ENCODE measurements at places on chromosomes 11 and 22.

DNA sequence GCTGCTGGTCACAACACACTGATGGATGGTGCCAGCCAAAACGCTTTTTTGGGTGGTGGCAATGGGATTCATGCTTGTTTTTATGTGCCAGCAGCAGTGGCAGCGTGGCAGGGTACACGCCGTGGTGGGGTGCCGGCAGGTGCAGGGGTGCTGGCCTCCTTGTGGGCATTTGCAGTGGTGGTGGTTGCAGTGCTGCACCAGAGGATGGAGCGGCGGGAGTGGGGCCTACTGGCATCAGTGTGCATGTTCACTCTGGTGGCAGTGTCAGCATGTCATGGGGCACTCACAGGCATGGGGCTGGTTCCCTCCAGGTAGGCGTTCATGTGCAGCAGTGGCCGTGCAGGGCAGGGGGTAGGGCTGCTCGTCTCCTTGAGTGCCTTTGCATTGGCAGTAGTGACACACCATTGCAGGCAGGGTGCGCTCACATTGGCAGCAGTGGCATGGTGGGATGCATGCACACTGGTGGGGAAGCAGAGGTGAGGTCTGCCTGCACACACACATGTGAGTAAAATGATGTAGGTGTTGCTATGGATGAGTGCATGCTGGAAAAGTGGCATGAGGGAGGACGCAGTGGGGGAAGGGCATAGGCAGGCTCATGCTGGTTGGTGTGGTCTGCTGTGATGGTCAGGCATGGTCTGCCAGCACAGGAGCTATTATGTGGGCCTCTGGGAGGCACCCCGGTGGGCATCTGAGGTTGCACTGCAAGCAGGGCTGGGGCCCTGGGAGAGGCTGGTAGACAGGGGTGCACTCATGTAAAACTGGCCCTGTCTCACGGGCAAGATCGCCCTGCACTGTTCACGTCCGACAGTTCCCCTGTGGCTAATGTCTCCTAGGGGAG, 29.9 kb downstream of the CCDC15 start:
- no peak for DNase-seq

DNA sequence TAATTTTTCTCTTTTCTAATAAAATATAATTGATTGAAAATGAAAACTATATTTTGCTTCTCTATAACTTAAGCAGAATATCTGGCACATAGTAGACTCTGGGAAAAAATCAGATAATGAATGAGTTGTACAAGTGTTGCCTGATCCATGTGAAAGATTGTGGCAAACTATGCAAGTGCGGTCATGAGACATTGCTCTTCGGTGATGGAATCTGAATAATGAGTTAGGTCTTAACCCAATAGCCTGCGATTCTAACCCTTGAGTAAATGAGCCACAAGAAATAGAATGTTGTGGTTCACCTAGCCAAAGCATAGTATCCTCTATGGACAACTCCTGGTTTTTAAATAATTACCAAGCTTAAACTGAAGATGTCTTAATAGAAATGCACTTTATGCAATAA, 333.7 kb upstream of the LUZP2 start:
- DNase-seq: no peak

DNA sequence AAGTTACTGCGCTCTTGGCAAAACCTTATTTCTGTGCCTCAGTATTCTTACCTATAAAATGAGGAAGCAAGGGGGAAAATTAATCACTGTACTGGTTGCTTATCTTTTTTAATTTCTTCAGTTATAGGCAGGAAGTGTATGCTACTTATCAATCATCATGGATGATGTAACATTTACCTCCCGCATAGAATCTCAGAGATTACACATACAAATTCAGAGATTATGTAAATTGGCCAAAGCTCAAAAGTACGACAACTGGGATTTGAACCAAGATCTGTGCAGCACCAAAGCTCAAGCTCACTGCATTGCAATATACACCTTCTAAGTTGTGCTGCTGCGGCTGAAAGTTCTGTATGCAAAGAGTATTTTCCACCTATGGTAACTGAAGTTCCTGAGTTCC, 83.0 kb downstream of the PDHX start:
- DNase-seq: no peak

DNA sequence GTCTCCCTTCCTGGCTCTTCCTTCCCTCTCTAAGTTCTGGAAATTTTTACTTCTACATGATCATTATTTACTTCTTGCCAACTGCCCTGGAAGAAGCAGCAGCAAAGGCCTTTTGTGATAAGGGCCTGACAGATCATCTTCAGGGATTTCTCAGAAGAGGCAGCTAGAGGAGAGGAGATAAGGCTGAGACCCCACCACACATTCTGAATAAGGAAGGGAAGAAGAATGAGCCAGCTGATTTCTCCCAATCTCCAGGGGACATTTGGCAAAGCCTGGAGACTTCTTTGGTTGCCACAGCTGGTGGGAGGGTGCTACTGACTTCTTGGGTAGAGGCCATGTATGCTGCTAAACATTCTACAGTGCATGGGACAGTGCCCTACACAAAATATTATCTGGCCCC, 122.4 kb upstream of the OR9Q1 start:
- DNase-seq: no peak

DNA sequence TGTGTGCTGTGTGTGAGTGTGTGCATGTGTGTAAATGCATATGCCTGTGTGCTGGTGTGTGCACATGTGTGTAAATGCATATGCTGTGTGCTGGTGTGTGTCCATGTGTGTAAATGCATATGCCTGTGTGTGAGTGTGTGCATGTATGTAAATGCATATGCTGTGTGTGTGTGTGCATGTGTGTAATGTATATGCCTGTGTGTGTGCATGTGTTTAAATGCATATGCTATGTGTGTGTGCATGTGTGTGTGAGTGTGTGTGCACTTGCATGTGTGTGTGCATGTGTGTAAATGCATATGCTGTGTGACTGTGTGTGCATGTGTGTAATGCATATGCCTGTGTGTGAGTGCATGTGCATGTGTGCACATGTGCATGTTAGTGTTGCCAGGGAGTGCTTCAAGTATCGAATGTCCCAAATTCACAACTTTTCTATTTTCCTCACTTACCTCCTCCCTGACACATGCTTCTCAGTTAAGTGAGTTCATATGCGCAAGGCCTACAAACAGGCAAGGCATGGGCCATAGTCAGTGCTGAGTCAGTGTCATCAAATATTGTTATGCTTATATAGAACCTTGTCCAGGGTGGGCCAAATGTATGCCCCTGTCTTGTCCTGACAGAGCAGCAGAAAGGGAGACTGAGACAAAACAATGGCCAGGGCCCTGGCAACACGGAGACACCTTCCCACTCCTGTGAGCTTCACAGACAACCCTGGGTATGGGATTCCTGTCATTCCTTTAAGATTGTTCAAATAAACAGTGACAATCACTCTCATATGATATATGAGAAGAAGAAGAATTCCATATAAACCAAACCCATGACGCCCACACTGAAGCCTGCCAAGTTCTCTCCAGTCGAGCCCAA, 38.6 kb downstream of the GGTLC2 start:
- DNase-seq: no peak

GRCh38 chr11:1281326-1281973, 28.0 kb downstream of the TOLLIP start:
- no peak for DNase-seq

DNA sequence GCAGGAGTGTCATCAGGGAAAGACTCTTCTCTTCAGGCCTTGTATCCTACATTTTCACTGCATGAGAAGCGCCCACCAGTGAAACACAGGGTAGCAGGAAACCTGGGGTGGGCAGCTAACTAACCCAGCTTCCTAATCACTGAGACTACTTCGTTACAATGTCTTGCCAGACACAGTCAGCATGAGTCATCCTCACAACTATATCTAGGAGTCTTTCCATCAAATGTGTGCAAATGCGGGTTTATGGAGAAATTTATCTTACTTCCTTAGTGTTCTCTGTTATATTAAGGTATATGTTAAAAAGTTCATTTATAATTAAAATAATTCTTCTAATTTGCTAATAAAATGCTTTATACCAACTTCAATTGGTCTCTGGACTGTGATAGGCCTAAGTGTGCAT, 79.9 kb upstream of the RAB1B start:
- DNase-seq: no peak

DNA sequence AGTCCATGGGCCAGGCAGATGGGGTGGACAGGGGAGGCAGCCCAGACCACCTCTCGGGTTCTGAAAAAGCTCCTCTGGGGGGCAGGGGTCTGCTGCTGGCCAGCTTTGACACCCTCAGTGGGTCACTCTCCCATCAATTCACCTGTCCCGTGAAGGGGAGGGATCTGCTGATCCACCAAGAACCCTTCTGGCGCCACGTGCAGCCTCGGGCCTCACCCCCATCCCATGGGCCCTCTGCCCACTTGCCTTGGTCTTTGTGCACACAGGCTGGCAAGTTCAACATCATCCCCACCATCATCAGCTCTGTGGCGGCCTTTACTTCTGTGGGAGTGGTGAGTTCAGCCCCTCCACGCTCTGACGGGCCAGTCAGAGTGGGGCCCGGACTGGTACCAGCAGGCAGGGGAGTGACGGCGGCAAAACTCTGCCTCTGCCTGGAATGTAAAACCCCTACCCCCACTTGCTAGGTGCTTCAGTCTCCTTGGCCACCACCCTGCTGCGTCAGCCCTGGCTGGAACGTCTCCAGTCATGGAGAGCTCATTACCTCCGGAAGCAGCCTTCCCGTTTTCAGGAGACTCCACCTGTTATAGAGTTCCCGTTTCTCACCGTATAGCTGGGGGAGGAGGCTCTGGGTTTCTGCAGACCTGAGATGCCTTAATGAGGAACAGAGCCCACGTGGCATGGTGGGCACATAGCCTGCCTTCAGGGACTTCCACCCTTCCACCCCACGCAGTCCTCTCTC, 12.7 kb downstream of the PRG3 start:
- no peak for DNase-seq

DNA sequence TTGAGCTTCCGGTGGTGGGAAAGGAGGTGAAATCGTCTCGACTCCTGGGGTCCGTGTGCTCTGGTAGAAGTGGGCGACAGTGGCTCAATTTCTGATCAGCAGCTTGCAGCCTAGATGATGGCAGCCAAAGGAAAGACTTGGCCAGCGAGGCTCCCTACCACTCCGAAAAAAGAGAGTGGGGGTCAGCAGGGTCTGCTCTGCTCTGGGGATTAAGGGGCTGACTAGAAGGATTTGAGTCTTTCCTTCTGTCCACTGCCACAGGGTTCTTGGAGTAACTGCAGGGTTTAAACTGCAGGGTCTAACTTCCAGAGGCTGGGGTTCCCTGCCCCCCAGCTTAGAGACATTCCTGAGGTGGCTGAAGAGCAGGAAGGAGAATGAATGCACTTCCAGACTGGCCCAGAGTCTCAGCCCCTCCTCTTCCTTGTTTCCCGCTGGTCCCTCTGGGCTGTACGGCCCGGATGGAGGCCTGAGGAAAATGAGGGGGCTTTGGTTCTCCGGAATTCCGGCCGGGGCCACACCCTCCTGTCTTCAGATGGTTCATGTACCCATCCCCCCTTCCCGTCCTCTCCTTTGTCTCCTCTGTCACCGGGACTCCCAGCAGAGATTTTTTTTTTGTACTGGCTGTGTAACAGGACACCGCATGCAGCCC, 907 bp downstream of the SERPINH1 start:
- DNase-seq: no peak

DNA sequence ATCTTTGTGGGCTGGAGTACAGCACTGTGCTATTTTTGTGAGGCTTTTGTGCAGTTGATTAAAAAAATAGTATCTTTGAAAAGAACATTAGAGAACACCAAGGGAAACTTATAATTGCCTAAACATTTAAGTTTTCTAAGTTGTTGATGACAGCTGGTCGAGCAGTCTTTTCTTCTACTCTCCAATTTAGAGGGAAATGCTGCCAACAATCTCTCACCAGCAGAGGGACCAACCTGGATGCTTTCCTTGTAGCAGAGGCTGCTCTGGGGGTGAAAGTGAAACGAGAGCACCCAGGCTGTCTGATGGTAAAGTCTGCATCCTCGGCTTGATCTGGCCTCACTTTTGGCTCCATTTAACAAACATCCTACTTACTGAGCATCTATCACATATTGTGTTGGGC, 1286.5 kb upstream of the TENM4 start:
- DNase-seq: no peak

DNA sequence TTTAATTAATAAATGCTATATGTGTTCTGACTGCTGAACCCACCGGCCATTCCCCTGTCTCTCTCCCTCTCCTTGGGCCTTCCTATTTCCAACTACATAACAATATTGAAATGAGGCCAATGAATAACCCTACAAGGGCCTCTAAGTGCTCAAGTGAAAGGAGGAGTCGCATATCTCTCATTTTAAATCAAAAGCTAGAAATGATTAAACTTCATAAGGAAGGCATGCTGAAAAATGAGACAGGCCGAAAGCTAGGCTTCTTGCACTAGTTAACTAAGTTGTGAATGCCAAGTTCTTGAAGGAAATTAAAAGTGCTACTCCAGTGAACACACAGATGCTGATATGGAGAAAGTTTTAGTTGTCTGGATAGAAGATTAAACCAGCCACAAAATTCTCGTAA, 109.2 kb downstream of the TSPAN18 start:
- no peak for DNase-seq

DNA sequence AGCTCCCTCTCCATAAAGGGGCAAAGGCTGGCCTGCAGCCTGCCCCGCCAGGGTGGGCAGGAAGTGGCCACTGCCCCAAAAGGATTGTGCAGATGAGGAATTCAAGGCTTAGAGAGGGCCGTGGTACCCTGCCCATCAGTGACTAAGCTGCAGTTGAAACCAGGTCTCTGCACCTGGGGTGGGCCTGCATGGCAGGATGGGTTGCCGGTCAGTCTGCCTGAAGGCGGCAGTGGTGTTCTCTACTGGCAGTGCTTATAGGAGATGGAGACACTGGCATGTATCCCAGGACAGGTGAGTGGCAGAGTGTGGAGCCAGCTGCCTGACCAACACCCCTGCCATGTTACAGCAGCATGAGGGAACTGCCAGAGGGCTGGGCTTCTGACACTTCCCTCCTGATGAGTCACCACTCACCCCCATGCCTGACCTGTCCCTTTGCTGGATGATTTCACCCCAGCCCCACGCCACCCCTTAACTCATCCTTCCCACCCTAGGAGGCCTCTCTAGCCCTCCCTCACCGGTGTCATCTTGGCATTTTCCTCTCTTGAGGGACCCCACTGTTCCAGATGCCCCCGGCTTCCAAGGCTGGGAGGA, 70.2 kb upstream of the LMO1 start:
- DNase-seq: no peak

- no peak for DNase-seq
Measured at GRCh38 chr11:31214372-31214771, 155.2 kb downstream of the DCDC1 start.

DNA sequence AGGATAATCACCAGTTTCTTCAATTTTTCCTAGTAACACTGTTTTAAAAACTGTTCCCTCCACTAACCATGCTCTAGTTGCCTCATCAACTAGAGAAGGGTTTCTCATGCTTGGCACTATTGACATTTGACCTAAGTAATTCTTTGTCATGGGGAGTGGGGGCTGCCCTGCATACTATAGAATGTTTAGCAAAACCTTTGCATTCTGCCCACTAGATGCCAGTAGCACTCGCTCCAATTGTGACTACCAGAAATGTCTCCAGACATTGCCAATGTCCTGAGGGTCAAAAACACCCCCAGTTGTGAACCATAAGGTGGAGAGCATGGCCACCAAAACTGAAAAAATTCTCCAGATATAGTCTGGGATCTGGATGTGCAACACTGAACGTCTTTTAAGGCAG, 27.6 kb upstream of the BMAL1 start:
- no peak for DNase-seq

- DNase-seq: no peak
Measured at GRCh38 chr11:69508974-69509373, 27.5 kb downstream of the LINC01488 start.
